ENCODE measurements at places on chromosomes 16 and 17.

- DNase-seq: no peak
Observed at GRCh38 chr16:87580855-87581261, 21.4 kb upstream of the JPH3 start.

- no peak for DNase-seq
Observed at GRCh38 chr17:7403043-7403726, 712 bp downstream of the TMEM256 start.

DNA sequence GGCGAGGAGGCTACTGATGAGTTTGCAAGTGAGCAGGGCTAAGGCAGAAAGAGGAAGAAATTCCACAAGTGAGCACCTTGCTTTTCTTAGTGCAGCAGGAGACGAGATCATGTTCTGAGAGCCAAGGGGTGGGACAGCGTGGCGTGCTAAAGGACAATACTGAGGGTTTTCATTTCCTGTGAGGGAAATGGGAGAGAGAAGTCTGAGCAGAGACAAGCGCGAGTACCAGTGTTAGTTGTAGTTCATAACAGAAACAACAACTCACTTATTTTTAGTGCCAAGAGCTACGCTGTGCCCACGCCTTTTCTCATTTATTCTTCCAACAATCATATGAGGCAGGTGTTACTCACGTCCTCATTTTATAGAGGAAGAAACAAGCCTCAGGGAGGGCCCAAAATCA is 2.3 kb downstream of the SPACA3 start:
- no peak for DNase-seq

- DNase-seq: no peak
Observed at GRCh38 chr16:81409016-81409556, 35.5 kb upstream of the CMIP start.

- DNase-seq: no peak
Observed at GRCh38 chr17:6276711-6277110, 158.2 kb downstream of the AIPL1 start.

DNA sequence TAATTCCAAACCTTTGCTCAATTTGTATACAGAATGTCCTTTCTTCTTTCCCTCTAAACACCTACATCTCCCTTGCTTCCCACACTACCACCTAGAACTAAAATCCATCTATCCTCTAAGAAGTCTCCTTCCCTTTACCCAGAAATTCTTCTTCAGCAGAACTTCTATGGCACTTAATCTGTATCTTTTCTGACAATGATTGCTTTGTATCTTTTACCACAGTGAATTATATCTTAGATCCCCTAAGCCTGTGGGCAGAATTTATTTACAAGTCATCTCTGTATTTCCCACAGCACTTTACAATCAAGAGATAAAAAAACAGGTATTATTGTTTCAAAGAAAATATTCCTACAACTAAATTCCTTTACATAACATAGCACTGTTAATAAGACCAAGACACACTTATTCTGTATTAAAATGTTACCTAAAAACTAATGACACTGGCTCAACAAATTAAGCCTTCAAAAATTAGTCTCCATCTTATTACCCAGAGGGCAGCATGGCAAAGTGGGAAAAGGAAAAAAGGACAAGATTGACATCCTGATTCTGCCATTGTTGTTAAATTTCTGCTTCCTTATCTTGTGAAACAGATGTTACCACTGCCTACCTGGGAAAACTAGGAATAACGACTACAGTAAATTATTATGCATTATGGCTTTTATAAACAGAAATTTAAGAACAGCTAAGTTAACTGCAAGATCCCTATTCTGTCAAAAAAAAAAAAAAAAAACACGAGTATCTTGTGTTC is 42.8 kb downstream of the KANSL1 start:
- DNase-seq: no peak

- DNase-seq: peak; percentile 52
Observed at GRCh38 chr17:42288803-42289610, 709 bp downstream of the STAT5A start.

GRCh38 chr17:66535611-66536010 is 233.2 kb downstream of the PRKCA start:
- no peak for DNase-seq

DNA sequence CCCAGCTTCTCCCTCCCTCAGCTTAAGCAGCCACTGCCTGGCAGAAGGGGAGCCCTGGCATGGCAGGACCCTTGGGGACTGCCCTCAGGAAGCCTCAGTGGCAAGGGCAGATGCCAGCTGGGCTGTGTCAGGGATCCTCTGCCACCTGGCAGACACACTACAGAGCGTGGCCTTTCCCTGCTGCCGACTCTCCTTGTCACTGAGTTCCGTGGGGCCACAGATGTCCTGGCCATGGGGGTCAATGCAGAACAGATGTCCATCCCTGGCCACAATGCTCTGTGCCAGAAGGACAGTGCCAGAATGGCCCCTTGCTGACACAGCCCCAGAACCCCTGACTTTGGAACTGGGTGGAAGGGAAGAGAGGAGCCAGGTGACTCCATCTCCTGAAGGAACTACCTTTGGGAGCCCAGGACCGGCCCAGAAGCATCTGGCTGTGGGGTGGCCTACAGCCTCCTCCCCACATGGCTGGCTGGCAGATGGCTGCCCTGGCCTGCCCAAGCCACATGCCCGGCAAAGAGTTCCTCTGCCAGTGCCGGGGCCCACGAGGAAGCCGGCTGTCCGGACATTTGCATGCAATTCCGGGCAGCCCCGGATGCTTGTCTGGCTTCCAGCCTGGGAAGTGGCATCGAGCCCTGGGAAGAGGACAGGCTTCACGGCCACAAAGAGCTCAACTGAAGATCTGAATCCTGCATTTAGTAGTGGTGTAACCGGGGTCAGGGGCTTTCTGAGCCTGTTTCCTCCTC is 24.1 kb downstream of the NPTX1 start:
- no peak for DNase-seq

GRCh38 chr17:44502598-44503146 is 534 bp downstream of the GPATCH8 start:
- no peak for DNase-seq

DNA sequence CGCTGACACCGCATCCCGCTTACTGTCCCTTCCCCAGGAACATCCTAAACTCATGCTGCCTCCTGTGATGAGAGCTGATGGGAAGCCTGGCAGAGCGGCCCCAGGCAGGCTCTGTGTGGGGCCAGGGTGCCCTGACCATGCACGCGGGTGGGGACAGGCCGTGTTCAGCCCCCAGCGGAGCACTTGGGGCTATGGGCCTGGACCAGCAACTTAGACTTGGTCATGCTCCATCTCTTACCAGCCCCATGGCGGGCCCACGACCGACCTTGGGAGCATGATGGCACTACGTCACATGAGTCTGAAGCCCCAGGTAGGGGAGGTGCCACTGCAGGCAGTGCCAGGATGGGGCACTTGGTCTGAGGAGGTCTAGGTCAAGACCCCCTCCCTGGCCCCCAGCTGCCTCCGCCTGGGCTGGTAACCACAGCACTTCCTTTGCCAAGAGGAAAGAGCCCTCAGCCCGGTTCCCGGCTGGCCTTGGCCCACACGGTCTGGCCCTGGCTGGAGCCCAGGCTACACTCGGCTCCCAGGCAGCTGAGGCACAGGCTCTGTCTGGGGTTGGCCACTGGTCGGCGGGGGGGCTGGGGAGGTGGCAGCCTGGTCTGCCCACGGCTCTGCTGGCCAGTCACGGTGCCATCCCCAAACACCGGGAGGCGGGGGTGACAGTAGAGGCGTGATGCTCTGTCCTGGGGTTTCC is 25.7 kb downstream of the BAHCC1 start:
- no peak for DNase-seq

- DNase-seq: no peak
Observed at GRCh38 chr16:188674-189073, 8.4 kb downstream of the HBQ1 start.

DNA sequence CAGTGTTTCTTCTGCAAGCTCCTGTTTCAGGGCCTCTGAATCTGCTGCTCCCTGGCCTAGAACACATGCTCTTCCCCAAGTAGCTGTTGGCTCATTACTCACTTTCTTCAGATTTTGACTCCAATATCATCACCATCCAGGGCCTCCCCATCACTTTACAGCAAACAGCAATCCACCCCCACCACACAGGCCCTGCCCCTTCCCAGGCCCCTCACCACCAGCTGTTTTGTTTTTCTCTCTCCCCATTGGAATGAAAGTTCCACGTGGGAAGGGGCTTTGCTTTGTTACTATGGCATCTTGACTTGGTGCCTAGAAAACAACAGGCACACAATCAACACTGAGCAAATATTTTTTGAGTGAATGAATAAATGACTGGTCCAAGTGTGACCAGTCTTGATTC is 4.0 kb downstream of the TMEM170A start:
- no peak for DNase-seq

Data from GM12891 (cell line).